ENCODE measurements at places on chromosomes 2 and 18.

- DNase-seq: no peak
Measured at GRCh38 chr18:47932190-47932589, 1.7 kb upstream of the SMAD2 start.

DNA sequence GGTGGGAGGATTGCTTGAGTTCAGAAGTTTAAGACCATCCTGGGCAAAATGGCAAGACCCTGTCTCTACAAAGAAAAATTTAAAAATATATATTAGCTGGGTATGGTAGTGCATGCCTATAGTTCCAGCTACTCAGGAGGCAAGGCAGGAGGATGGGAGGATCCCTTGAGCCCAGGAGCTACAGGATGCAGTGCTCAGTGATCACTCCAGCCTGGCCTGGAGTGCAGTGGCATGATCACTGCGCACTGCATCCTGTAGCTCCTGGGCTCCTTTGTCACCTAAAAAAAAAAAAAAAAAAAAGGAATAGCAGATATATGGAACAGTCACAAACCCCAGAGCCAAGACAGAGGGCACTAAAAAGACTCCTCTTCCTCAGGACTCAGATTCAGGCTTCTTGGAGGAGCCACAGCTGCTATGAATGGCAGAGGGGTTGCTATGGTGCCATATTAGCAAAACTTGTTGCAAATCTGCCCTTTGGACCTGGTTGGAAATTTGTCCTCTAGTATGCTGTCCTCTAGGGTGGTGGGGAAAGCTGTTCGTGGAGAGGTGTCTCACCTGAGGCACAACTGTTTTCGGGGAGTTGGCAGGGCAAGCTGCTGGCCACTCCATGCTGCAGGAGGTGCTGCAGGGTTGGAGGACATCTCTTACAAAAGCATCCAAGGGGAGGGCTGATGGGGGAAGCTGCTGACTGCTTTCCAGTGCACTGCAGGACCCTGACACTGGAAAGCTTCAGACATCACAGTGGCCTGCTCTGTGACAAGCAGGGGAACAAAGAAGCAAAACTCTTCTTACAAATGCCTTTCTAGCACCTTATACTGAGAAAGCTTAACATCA is 22.7 kb downstream of the CYP20A1 start:
- no peak for DNase-seq

DNA sequence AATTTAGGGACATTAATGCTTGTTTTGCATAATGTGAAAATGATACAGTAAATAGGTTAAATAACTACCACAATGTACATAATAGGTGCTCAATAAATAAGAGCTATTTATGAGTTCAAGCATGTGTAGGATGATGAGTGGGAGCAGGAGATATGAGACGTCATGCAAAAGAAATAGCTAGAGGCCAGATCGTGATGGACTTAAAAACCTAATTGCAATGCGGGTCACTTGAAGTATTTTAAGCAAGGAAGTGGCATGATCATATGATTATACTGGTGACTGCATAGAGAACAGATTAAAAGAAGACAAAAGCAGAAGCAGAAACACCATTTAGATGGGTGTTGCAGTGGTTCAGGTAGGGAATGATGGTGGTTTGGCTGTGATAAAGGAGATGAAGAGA is 78.0 kb downstream of the HNMT start:
- no peak for DNase-seq

GRCh38 chr2:439077-439476 is 151.2 kb upstream of the ALKAL2 start:
- no peak for DNase-seq

GRCh38 chr18:11996907-11997306 is 15.6 kb downstream of the IMPA2 start:
- no peak for DNase-seq

- no peak for DNase-seq
Measured at GRCh38 chr2:127672341-127673224, 2.7 kb downstream of the LIMS2 start.

- no peak for DNase-seq
Measured at GRCh38 chr2:9937968-9938367, 13.5 kb upstream of the GRHL1 start.

GRCh38 chr2:147634826-147635225 is 210.0 kb upstream of the ACVR2A start:
- no peak for DNase-seq

DNA sequence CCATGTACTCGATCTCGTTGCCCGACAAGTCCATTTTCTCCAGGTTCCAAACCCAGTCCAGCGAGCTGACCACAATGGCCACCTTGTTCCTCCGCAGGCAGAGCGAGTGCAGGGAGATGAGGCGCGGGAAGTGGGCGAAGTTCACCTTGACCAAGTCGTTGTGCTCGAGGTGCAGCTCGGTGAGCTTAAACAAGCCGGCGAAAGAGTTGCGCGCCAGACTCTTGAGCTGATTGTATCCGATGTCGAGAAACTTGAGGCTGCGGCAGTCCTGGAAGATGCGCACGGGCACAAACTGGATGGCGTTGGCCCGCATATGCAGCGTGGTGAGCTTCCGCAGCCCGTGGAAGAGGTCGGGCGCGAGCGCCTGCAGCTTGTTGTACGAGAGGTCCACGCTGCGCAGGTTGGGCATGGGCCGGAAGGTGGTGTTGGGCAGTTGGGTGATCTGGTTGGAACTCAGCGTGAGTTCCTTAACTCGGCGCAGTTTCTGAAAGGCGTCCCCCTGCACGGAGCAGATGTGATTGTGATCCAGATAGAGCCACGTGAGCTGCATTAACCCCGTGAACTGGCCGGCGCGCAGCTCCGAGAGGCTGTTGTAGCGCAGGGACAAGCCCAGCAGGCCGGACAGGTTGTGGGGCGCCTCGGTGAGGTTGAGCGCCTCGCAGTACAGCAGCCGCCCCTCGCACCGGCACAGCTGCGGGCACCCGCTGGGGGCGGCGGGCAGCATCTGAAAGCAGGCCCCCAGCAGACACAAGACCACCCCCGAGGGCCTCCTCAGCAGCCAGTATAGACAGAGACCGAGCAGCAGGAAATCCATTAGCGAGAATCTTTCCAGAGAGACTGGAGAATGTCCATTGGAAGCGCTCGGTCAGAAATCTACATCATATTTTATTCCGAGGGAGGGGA is 1.3 kb downstream of the LRRTM1 start:
- DNase-seq: no peak

GRCh38 chr2:210360412-210360811 is 45.4 kb upstream of the MYL1 start:
- DNase-seq: no peak

GRCh38 chr2:85628658-85629057 is 12.7 kb downstream of the USP39 start:
- DNase-seq: no peak

- no peak for DNase-seq
Measured at GRCh38 chr18:11775436-11776174, 75.6 kb upstream of the CHMP1B start.

Data from stimulated activated CD8-positive, alpha-beta memory T cell treated with anti-CD3 and anti-CD28 coated beads, Interleukin-4, amount 100 ng/mL, for 4 hours (primary cell).